T-helper 17 cell (primary cell): ENCODE measurements at places on chromosomes 11 and 22. TPM values are rescaled to one million over a fixed set of nuclear protein-coding genes. Genes with fewer than 3 reads are reported as not detected.

Gene ELF5
- not detected for total RNA-seq

Gene TRIM48
- total RNA-seq: not detected

Gene LRRN4CL
- total RNA-seq: not detected

Gene CEND1
- not detected for total RNA-seq

Gene TNRC6B
- 128 TPM for total RNA-seq

Gene TRIM6
- not detected for total RNA-seq

Gene COPB1
- total RNA-seq: 59.5 TPM

Gene TUBA8
- total RNA-seq: 27.0 TPM

Gene C11orf58
- total RNA-seq: 125 TPM

Gene CDKN1C
- total RNA-seq: 0.91 TPM

Gene HOATZ
- not detected for total RNA-seq

Gene OR5B3
- total RNA-seq: not detected

Gene CHST1
- not detected for total RNA-seq

Gene PRG3
- total RNA-seq: not detected

Gene DAGLA
- 1.3 TPM for total RNA-seq
